Retina (tissue), 1 donor: ENCODE measurements at places on chromosomes 12 and 14.

GRCh38 chr12:47818467-47819137 is 1.1 kb downstream of the HDAC7 start:
- DNase-seq: no peak

DNA sequence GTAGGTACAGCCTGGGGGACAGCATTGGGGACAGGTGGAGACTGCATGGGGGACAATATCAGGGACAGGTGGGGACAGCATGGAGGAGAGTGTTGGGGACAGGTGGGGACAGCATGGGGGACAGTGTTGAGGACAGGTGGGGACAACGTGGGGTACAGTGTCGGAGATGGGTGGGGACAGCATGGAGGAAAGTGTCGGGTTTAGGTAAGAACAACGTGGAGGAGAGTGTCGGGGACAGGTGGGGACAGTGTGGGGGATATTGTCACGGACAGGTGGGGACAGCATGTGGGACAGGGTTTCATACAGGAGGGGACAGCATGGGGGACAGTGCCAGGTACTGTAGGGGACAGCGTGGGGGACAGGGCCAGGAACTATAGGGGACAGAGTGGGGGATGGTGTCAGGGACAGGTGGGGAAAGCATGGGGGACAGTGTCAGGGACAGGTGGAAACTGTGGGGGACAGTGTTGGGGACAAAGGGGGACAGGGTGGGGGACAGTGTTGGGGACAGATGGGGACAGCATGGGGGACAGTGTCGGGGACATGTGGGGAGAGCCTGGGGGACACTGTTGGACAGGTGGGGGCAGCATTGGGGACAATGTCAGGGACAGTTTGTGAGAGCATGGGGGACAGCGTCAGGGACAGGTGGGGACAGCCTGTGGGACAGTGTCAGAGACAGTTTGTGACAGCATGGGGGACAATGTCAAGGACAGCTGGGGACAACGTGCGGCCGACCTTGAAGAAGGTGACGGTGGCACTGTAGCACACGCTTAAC is 213.1 kb downstream of the TMEM121 start:
- no peak for DNase-seq

- DNase-seq: peak; percentile 39
Measured at GRCh38 chr14:59251811-59252771, 63.6 kb downstream of the DAAM1 start.

DNA sequence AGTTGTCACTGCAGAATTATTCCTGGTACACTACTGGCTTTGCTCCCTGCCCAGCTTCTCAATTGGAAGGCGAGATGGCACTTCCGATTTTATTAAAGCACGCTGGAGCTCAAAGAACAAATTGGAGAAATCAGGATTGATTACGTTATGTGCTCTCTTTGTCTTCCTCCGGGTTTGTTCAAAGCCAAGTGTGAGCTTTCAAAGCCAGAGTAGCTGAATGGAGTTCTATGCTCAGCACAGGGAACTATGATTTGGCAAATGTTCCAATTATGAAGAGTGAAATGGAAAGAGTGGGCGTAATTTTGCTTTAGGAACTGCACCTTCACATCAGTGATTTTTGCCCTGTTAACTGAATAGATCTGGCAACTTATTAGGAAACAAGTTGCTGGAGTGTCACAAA is 72.4 kb downstream of the FLRT2 start:
- no peak for DNase-seq

DNA sequence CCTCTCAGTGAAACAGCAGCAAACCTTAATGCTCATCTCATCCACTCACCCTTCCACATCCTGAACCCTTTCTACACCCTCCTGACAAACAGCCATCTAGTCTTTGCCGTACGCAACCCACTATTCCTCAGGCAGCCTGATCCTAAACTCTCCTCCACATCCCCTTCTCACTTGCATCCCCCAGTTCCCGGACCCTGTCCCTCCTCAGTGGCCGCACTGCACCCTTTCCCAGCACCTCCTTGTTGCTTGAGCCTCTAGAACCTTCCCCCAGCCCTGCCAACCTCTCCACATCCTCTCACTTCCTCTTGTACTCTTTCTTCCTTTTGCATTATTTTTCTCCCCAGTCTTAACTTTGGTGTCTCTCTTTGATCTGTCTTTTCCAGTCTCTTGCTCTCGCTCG is 42.9 kb downstream of the IQSEC3 start:
- DNase-seq: no peak

GRCh38 chr14:42517806-42518500 is 911.3 kb downstream of the LRFN5 start:
- DNase-seq: no peak

- no peak for DNase-seq
Measured at GRCh38 chr12:101299346-101299745, 19.4 kb downstream of the UTP20 start.

DNA sequence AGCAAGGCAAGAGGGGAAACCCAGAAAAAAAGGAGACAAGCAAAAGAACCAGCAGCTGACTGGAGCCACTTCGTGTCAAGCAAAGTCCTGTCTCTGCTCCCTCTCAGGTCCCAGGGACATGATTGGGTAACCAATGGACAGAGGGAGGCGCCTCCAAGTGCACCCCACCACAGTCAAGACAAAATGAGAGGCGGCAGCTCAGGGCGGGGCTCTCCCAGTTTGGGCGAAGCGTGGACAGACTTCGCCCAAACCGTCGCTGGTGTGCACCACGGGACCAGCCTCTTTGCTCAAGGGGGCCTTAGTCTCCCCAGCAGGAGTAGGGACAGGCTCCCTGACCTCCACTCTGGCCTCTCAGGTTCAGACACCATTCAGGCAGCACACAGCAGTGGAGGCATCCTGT is 1.5 kb upstream of the BEGAIN start:
- DNase-seq: no peak

- no peak for DNase-seq
Measured at GRCh38 chr14:56979936-56980335, 169.7 kb upstream of the OTX2 start.

DNA sequence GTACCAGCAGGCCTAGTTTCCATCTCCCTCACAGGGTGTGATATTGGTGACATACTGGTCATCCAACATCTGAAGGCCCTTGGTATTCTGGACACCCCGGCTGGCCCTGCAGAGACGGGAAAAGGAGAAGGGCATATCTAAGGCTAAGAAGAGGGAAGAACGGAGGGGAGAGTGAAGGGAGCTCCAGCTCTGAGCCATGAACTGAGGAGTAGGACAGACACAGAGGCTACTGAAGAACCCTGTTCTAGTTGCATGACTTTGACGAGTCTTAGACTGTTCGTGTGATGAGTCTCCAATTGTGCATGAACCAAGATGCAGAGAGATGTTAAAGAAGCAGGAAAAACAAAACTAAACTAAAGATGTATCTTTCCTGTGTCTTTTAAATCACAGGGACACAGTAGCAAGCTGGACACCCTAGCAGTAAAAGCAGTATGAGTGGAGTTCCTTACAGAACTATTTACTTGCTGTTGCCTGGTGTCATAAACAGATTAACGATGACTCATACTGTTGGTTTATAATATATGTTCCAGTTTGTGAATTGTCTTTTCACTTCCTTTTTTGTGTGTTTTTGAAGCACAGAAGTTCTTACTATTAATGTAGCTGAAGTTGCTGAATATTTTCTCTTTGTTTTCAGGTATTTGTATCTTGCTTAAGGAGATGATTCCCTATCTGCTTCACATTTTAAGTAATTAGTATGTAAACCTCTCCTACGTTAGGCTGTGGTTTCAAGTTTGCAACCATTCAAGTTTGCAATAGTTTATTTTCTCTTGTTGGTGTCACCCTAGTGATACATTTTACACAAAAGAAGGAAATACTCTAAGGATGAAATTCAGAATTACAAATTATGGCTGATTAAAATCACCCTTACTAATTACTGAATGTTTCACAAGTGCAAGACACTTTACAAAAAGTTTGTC is 15.7 kb downstream of the FAR2 start:
- no peak for DNase-seq

DNA sequence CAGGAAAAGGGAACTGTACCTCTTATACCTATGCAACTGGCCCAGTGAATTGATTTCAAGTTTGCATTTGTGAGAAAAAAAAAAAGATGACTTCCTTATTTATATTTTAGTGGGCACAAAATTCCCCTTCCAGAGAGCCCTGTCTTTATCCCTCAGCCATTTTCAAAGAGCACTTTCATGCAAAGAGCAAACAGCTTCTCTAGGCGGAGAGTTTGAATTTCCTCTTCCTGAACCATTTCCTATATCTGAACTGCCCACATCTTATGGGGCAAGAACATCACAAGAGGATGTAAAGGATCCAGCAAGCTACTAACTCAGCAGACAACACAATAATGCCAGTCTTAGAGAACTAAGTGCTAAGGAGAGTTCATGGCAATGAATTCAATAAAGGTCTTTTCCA is 22.3 kb upstream of the PLXNC1 start:
- DNase-seq: no peak

DNA sequence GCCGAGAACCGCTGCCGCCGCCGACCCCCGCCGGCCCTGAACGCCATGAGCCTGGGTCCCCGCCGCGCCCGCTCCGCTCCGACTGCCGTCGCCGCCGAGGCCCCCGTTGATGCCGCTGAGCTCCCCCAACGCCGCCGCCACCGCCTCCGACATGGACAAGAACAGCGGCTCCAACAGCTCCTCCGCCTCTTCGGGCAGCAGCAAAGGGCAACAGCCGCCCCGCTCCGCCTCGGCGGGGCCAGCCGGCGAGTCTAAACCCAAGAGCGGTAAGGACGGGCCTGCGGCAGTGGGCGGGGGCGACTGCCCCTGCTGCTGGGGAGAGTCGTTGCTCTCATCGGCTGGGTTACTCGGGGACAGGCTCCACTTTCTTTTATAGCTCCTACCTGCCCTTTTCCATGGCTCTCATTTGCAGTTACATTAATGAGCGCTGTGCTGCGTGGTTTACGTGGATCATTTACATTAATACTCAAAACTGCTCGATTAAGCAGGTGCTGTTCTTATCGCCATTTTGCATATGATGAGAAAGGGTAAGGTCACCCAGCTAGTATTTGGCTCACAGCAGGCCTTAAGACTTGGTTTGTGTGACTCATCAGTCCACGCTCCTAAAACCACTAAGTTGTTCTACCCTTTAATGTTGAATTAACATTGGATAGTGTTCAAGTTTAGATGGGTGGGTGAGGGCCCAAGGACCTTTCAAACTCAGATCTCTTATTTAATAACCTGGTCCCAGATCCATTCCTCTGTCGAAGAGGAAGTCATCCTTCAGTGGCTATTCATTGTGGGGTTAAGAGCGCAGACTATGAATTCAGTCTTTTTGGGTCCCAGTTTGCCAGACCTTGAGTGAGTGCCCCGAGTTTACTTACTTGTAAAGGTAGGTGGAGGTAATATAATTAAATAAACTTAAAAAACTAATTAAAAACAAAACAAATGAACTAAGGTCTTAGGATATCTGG is 823 bp downstream of the RNF10 start:
- no peak for DNase-seq

DNA sequence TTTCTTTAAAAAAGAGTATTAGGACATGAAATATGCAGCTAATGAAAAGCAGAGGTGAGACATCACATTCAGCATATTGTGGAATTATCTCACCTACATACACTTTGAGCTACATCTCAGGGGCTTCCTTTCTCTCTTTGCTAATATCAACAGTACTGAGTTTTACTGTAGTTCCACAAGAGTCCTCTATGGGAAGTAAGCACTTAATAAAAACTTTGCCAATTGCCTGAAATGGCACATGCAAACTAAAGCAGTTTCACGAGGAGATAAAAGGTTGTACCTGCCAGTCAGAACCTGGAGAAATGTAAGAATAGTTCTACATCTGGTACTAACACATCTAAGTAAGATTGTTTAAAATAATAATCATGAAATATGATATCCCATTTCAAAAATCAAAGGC is 73.5 kb upstream of the GPHB5 start:
- no peak for DNase-seq

DNA sequence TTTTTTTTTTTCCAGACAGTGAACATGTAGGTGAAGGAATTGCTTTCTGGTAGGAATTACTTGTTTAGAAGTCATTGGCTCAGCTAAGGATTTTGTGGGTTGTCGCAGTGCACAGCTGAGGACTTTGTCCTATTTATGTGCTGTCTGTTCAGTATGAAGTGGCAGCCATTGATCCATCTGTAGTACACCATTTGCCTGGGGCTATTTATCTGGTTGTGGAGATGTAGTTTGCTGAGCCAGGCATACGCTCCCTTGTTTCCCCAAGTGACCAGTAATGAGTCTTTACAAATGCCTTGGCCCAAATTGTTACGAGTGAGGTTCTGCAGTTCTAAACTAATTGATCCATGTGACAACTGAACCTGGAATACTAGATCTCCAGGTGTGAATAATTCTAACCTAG is 140.1 kb downstream of the NRXN3 start:
- DNase-seq: peak; percentile 38

GRCh38 chr12:6425590-6426531 is 18.9 kb upstream of the CD27 start:
- DNase-seq: no peak

GRCh38 chr14:95270203-95270602 is 49.5 kb downstream of the CLMN start:
- DNase-seq: no peak

- peak; percentile 62 for DNase-seq
Measured at GRCh38 chr14:56474419-56475022, 105.1 kb upstream of the TMEM260 start.

DNA sequence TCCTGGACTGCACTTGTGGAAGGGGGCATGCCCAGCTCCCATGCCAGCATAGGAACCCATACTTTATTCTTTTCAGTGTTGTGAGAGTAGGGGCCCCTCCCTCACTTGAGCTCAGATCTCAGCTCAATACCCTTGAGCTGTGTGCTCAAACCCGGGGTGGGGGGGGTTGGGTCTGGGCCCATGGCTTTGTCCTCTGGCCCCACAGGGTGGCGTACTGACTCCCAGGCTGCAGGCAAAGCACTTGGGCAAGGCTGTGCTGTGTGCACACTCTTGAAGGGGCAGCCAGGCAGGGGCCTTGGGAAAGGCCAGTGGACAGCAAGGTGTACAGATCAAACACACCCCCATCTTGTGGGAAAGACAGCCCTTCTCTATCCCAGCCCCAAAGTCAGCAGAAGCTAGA is 81.8 kb downstream of the WIF1 start:
- DNase-seq: no peak

DNA sequence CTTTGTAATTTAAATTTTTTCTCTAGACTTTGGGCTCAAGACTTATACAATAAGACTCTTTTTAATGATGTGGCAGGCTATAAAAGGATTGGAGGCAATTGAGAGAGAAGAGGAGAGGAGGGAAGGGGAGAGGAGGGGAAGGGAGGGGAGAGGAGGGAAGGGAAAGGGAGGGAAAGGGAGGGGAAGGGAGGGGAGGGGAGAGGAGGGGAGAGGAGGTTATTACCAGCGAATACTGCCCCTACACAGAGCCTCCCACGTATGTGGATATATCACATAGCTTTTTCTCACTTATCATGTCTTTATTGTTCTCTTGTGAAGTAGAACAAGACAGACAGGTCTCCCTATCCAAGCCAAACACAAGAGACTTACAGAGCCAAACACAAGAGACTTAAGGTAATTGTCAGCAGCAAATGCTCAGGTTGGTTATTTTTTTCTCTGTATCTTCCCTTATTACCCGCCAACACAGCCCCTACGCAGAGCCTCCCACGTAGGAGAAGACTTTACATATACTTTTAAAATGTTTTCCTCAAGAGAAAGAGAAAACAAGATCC is 63.1 kb downstream of the DRAM1 start:
- no peak for DNase-seq
